ENCODE measurements at places on chromosomes 1 and 21. TPM values are rescaled to one million over a fixed set of nuclear protein-coding genes. Genes with fewer than 3 reads are reported as not detected.

- DNase-seq, result no peak
Measured at GRCh38 chr1:213977486-213977842, 10.3 kb upstream of the PROX1 start.

- no peak for DNase-seq
Measured at GRCh38 chr1:98253145-98253544, 332.3 kb upstream of the DPYD start.

DNA sequence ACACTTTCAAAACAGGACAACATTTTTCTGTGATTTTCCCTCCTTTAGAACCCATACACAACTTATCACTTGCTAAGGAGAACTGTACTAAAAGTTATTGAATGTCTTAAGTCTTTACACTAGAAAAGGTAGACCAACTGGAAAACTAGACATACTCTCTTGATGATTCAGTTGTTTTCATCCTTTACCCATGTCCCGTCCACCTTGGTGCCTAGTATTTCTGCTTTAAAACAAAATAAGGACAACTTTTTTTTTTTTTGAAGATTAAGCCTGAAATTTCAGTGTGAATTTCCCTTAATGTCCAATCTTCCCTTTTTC, 4.5 kb downstream of the CDKN2C start:
- DNase-seq, result no peak

MAP3K21 gene
- 80.2 TPM for total RNA-seq

VANGL2 gene
- total RNA-seq, result 3.6 TPM

Data from testis (tissue), 5 donors.